ENCODE measurements at places on chromosomes 2 and 18.

- no peak for DNase-seq
These were observed 90.6 kb upstream of the LPIN2 start for GRCh38 chr18:3103576-3103975.

- no peak for DNase-seq
These were observed 126.7 kb downstream of the BCL2 start for GRCh38 chr18:63192885-63193349.

- no peak for DNase-seq
These were observed 17.1 kb upstream of the TEX51 start for GRCh38 chr2:126881591-126881990.

- DNase-seq: no peak
These were observed 329.1 kb upstream of the CNTNAP5 start for GRCh38 chr2:123696021-123696420.

- no peak for DNase-seq
These were observed 190.2 kb upstream of the KCNH7 start for GRCh38 chr2:163028807-163029206.

DNA sequence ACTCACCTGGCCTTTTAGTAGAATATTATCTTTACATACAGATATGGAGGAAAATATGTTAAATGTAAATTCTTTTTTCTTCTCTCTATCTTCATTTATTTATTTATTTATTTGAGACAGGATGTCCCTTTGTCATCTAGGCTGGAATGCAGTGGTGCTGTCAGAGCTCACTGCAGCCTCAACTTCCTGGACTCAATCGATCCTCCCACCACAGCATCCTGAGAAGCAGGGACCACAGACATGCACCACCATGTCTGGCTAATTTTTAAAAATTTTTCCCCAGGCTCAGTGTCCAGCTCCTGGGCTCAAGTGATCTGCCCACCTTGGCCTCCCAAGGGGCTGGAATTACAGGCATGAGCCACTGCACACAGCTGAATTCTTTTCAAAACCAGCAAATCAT lies 20.3 kb downstream of the KYNU start:
- no peak for DNase-seq

- no peak for DNase-seq
These were observed 618.3 kb upstream of the SETBP1 start for GRCh38 chr18:44062345-44062744.

Data from stimulated activated CD8-positive, alpha-beta memory T cell treated with anti-CD3 and anti-CD28 coated beads, Interleukin-7, amount 100 ng/mL, for 24 hours (primary cell).